ENCODE measurements at places on chromosomes 7 and 10. TPM values are rescaled to one million over a fixed set of nuclear protein-coding genes. Genes with fewer than 3 reads are reported as not detected.

- no peak for DNase-seq
Measured at GRCh38 chr7:120615703-120616102, 242.2 kb downstream of the TSPAN12 start.

The PTN gene
- total RNA-seq: not detected

- peak; percentile 14 for DNase-seq
Measured at GRCh38 chr7:133053321-133053891, 28.5 kb downstream of the CHCHD3 start.

DNA sequence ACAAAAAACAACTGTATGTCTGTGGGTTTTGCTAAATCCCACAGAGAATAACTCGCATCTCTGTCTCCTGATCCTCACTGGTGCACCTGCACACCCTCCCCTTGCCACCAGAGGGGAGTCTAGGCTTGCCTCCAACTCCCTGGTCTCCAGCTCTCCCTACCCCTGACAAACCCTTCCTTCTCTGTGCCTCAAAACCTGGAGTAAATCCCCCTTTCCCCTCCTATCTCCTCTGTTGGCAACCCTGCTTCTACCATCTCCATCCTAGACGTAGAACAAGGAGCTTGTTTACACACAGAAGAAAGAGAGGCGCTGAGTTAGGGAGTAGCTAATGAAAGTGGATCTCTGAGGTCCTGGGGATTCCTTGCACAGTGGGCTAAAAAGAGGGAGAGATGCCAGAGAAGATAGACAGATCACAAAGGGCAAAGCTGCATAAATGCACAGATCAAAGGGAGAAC lies 6.0 kb downstream of the MBLAC1 start:
- DNase-seq: peak; percentile 72

- no peak for DNase-seq
Measured at GRCh38 chr7:157519246-157519645, 182.4 kb downstream of the DNAJB6 start.

The RASA4B gene
- total RNA-seq: 2.7 TPM

DNA sequence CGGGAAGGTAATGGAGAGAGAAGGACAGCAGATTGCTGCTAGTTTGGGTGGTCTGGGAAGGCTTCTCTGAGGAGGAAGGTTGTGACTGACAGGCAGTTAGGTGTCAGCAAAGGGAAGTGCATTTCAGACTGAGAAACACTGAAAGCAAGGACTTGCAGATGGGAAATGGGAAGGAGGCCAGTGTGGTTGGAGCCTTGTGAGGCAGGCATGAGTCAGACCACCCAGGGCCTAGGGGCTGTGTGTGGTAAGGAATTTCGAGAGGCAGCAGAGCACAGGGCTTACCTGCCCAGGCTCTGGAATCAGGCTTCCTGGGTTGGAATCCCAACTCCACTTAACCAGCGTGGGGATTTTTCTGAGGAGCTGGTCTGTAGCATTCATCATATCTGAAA lies 53.5 kb downstream of the NRF1 start:
- no peak for DNase-seq

DNA sequence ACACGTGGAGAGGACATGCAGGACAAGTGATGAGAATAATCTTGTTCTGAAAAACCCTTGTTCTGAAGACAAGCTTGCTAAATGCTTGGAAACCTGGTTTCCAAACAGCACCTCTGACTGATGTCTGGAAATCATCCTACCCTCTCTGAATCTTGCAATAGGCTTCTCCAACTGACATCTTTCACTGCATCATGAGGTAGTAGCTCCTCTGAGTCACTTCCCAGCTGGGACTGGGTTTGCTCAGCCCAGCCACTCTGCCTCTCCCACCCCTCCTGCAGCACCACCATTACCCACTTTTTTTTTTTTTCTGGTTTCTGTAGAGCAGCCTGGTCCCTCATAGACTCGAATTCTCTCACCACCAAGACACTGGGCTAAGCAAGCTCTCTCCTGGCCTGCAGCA lies 919.8 kb downstream of the GRID1 start:
- no peak for DNase-seq

Data from NCI-H460 (cell line).